Activated T-helper 1 cell treated with anti-CD3 and anti-CD28 coated beads, Interleukin-12 subunit alpha, Interleukin-12 subunit beta, Interleukin-2, Interleukin-4 antibody, amounts not matched to agents 30 ng/mL and 10 ng/mL and 1 ng/mL, durations not matched to agents 14 hours and 24 hours and 36 hours (primary cell): ENCODE measurements at places on chromosomes 5 and 9.

DNA sequence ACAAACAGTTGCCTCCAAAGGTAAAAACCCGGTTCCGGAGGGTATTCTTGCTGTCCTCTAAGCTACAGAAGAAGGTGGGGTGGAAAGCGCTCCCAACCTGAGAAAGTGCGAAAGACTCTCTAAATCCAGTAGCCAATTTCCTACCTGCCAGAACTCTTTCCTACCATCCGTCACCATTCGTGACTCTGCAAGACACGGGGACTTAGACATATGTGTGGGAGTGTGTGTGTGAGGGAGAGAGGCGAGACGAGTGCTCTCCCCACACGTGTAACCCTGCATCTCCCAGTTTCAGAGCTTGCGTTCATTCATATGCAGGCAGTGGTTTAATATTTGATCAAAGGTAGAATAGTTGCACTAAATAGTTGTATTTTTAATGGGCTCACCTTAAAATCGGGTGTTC is 473 bp upstream of the GABRA1 start:
- DNase-seq, result no peak

DNA sequence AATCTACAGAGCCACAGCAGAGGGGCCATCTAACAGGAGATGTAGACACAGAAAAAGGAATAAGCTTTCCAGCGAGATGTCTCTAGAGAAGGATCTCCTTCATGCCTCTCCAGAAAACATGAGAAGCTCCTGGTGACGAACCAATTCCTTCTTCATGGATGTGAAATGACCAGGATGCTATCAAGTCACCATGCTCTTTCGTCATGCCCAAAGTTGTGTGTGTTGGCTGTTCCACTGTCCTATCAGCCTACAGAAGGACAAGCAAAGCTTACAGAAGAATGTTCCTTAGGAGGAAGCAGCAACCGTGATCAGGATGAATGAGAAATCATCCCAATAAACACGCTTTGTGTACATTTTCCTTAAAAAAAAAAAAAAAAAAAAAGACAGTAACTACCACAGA is 54.4 kb downstream of the ALDH7A1 start:
- no peak for DNase-seq

GRCh38 chr5:158872455-158872854 is 227.3 kb downstream of the EBF1 start:
- no peak for DNase-seq

DNA sequence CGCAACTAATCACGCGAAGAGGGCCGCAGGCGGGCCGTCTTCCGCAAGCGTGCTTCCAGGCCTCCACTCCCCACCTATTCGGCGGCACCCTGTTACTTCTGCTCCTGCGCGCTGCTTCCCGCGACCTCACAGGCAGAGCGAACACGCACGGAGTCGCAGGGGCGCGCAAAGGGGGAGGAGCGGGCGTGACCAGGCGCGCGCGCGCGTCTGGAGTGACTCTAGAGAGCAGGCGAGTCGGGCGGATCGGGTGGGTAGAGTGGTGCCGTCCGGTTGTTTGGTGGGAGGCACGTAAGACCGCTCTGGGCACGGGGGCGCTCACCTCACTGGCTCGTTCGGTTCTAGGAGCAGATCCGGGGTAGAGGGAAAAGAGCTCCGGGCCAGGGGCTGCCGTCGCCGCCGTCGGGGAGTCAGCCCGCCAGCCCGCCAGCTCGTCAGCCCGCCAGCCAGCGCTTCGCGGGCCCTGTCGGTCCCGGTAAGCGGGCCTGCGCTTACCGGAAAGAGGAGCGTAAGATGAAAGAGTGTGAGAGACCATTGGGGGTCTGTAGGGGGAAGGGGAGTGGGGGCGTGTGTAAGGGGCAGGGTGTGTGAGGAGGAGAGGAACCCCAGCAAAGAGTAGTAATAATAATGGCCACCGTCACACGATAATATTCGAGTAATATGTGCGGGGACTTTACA is at the start of gene CNOT8:
CNOT8 (plus strand) TSS at position 331 of the 675 bp plus-strand sequence. CDS start 4,652 bp downstream, outside the sequence.
- peak; percentile 96 for DNase-seq

DNA sequence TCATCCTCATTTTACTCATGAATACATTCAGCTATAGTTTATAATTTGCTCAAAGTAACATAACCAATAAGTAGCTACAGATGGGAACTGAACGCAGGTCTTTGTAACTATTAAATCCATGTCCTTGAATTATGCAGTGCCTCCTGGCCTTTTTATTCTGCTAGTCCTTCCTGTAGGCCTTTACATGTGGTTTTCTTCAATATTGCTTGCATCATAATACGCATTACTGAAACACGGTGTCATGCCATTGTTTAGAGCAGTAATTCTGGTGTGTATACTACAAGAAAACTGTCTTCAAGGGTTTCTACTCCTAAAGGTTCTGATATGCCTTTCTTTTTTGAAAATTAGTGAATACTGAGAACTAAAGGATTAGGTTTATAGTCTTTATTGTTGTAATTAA is 20.7 kb downstream of the CWC27 start:
- no peak for DNase-seq
